ENCODE measurements at places on chromosomes 3 and 15.

DNA sequence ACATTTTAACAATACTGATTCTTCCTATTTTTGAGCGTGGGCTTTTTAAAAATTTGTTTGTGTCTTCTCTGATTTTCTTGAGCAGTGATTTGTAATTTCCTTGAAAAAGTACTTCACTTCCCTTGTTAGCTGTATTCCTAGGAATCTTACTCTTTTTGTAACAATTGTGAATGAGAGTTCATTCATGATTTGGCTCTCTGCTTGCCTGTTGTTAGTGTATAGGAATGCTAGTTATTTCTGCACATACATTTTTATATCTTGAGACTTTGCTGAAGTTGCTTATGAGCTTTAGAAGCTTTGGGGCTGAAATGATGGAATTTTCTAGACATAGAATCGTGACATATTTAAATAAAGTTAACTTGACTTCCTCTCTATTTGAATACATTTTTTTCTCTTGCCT is 582.8 kb upstream of the BCHE start:
- no peak for DNase-seq

DNA sequence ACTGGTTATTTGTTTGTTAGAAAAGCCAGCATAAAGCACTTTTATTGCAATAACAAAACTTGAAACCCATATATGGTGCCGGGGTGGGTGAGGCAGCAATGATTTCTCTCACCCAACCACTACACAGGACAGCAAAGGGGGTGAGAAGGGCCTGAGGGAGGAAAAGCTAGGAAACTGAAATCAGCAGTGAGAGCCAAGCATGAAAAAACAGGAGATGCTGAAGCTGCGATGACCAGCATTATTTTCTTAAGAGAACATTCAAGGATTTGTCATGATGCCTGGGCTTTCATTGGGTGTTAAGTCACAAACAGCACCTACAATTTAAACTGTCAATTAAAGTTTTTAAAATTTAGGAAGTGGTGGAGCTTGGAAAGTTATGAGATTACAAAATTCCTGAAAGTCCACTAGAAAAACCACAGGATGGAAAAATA is 11.9 kb upstream of the TM4SF4 start:
- DNase-seq: no peak

GRCh38 chr3:45771831-45772230 is 24.5 kb downstream of the SLC6A20 start:
- no peak for DNase-seq

DNA sequence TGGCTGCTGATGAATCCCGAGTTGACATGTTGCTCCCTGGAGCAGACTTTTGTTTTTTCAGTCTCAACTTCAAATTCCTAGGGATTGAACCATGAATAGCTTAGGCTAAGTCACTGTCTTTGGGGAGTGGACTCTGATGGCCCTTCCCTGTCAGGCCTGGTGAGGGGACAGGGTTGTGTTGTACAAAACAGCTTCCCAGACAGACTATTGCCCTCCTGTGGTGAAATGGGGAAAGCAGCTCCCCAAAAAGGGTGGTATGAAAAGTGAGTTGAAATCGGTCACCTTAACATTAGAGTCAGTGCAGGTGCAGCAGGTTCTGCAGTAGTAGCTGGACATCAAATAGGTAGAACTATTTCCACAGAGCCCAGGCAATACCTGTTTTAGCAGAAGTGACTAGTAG is 775.6 kb downstream of the ROBO2 start:
- no peak for DNase-seq
